ENCODE measurements at places on chromosomes 6 and 20.
A peak's percentile ranks its signal among the peaks of the same experiment; 100 is the strongest.

- DNase-seq = no peak
These were observed 7.7 kb downstream of the PHIP start for GRCh38 chr6:79070206-79070825.

DNA sequence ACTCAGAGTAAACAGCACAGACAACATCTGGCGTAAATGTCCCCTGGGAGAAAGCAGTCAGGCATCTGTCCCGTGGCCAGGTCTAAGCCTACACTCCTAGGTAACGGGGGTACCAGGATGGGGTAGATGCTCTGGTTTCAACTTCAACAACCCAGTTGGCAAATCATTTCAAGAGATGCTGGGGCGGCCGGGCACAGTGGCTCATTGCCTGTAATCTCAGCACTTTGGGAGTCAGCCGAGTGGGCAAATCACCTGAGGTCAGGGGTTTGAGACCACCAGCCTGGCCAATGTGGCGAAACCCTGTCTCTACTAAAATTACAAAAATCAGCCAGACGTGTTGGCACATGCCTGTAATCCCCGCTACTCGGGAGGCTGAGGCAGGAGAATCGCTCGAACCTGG lies 12.3 kb downstream of the PREX1 start:
- no peak for DNase-seq

DNA sequence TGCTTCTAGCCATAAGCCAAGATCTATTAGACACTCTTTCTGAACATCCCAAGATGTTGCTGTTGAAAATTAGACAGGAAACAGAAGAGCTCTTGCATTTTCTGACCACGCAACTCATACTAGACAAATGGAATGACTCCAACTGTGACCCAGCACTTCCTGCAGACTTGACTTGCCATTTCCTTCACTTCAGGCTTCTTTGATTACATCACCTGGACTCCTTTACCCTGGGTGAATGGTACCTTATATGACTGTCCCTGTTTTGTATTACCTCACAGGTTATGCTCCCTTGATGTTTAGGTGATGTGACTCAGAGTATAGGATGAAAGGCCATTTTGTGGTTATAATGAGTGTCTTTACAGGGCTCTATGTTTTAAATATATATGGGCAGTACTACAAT lies 236.1 kb downstream of the BMP2 start:
- DNase-seq = no peak

GRCh38 chr6:107843400-107843799 lies 19.3 kb upstream of the SCML4 start:
- no peak for DNase-seq

DNA sequence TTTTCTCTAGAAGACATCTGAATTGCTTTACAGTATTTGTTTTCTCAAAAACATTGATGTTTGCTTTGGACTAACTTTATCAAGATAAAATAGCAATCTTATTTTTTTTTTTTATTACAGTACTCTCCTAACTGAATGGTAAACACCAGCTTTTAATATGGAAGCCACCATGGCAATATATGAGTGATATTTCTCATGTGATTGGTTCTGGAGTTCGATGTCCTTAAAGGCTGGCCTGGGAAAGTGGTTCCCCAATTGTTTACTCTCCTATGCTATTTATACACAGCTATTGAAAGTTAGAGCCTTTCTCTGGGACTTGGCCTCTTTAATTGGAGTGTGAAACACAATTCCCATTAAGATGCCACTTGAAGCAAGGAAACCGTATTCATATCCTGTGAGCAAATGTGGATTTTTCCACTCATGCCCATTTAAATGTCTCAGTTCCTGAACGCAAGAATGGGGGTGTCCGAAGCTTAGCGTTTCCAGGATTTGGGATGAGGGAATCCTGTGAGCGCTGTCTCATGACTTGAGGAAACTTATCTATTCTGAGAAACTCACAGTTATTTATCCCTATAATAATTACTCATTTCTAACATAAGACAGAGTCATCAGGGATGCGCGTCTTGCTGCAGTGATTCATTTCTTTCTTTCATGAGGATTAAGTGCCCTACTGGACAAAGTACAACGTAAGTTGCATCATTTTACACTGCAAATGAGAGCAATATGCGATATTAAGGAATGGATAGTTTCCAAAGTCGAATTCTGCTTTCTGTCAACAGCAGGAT lies 143.3 kb upstream of the PREP start:
- DNase-seq = no peak

GRCh38 chr20:57693670-57694329 lies 16.0 kb downstream of the PMEPA1 start:
- DNase-seq = no peak

GRCh38 chr20:53827292-53828087 lies 233.9 kb upstream of the ZNF217 start:
- no peak for DNase-seq

- no peak for DNase-seq
These were observed 21.9 kb upstream of the GCLC start for GRCh38 chr6:53566755-53567154.

- no peak for DNase-seq
These were observed 42.9 kb upstream of the EYA2 start for GRCh38 chr20:46851746-46852145.

DNA sequence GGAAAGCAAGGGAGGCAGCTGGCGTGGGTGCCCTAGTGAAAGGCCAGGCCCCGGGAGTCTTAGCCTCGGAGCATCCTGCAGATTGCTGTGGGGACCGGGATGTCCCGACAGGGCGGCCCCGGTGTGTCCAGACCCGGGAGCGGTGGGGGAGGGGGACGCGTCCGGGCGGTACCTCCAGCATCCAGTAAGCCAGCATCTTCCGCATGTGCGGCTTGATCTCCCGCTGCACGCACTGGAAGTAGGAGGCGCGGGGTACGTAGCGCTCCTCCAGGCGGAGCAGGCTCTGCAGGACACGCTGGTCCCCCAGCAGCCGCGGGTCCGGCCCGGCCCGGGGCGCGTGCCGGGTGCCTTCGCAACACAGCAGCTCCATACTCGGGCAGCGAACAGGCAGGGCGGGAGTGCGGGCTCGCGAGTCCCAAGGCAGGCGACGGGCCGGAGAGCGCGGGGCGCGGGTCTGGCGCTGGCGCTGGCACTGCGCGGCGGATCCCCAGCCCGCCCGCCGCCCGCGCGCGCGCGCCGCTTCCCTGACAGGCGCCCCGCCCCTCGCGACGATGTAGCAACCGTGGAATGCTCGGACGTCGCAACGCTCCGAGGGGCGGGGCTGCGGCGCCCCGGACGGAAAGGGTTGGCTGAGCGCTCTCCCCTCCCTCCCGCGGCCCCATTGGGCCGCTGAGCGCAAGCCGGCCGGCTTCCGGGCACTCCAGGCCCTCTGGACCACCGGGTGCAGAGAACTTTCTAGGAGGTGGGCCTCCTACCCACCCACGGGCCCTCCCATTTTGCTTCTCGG lies at the start of gene CCND3:
Gene CCND3 (minus strand): TSS at position 529 of the 787 bp plus-strand sequence. CDS start 159 bp downstream, at position 370.
- DNase-seq = peak; percentile 47

DNA sequence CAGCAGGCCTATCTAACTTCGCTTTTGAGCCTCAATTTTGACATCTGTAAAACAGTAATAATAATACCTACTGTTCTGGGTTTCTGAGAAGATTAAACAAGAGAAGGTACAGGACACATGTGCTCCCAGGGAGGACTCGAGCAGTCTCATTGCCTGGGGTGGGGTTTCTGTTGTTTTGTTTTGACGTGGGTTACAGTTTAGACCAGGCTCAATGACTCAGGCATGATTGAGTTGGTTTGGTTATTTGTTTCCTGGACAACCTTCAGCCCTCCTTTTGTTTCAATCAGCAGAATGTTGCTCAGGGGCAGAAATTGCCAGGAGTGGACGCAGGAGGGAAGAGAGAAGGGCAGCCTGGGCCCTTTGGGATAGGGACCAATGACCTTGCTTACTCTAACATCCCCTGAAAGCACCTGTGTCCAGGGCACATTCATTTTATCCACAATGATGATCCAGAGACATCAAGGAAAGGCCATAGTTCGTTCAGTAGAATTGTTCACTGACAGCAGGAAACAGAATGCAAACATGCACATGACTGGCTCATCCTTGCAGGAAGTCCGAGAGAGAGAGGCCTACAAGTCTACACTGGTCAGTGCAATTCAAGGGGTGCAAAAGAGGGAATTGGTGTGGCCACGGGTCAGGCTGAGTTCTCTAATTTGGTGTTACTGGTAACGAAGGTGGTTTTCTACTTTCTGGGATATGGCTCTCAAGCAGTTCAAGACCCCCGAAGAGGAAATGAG lies 74.5 kb upstream of the MRPS10 start:
- DNase-seq = no peak

DNA sequence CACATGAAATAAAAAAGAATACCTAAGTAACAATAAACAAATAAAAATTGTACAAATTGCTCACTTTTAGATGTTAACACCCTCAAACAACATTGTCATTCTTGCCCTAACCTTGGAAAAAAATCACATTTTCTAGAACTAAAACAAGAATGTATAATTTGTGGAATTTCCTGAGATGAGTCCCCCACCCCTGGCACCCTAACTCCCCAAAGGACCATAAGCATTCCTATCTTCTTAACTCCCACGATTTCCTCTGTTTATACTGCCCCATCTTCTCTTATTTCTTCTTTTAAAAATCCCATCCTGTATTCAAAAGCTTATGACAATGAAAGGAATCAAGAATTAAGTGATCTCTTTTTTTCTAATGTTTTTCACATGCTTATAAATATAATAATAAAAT lies 70.9 kb downstream of the IBTK start:
- DNase-seq = no peak

- no peak for DNase-seq
These were observed 375.1 kb downstream of the HACE1 start for GRCh38 chr6:104484626-104485025.

GRCh38 chr6:38498805-38499445 lies 140.8 kb downstream of the BTBD9 start:
- no peak for DNase-seq

GRCh38 chr6:119541132-119541905 lies 191.8 kb upstream of the MAN1A1 start:
- no peak for DNase-seq

- DNase-seq = no peak
These were observed 70.0 kb downstream of the PTPN1 start for GRCh38 chr20:50580016-50580747.

- no peak for DNase-seq
These were observed 328 bp downstream of the RRBP1 start for GRCh38 chr20:17681726-17682102.

DNA sequence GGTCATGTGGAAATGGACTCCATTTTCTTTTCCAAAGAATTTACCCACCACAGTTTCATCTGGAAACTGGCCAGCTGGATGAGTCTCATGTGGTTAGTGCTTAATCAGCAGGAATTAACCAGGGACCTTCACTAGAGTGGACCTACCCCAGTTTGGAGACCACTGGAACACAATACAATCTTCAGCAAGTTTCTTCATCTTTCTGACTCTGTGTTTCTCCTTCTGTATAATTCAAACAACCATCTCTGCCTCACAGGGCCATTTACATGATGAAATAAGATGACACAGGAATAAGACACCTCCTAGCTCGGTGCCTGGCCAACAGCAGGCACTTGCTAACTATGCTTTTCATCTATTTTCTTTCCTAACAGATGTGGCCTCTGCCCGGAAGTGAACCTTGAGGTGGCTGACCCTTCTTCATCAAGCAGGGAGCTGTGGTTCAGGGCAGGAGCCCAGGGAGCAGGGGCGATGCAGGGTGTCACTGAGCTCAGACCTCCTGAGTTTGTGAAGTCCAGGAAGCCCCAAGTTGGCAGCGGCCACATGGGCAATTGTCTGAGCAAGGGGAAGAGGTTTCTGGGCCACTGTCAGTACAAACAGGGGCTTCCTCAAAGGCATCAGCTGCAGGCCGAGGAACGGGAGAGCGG lies 98.8 kb downstream of the SOD2 start:
- no peak for DNase-seq

DNA sequence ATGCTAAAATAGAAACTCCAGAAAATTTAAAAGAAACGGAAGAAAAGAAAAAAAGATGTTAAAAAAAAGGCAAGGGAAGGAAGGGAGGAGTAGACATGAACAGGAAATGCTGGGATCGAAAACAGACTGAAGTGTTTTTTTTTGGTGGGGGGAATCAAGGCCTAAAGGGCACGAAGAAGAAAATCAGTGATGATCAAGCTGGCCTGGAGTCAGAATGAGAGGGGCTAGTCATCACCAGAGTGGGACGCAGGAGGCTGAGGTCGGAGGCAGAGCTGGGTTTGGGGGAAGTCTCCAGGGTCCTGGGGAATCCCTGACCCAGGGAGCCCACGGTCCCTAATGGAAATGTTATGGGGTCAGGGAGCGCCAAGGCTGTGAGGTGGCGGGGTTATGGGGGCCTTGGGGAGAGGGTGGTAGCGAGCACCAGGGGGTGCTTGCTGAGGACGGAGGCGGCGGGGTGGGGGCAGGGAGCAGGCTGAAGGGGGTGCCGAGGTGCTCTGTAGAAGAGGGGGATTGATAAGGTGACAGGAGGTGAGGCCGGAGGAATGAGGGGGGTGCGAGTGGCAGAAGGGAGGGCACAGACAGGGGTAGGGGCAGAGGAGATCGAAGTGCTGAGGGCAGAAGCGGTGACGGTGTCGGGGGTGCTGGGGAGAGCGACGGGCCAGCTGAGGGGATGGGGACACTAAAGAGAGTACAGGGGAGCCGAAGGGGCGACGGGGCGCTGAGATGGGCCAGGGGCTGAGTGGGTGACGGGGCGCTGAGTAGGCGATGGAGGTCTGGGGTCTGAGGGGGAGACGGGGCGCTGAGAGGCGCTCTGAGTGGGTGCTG lies 684 bp downstream of the ZNFX1 start:
- DNase-seq = no peak

- no peak for DNase-seq
These were observed 245.8 kb upstream of the RAB32 start for GRCh38 chr6:146297815-146298214.

DNA sequence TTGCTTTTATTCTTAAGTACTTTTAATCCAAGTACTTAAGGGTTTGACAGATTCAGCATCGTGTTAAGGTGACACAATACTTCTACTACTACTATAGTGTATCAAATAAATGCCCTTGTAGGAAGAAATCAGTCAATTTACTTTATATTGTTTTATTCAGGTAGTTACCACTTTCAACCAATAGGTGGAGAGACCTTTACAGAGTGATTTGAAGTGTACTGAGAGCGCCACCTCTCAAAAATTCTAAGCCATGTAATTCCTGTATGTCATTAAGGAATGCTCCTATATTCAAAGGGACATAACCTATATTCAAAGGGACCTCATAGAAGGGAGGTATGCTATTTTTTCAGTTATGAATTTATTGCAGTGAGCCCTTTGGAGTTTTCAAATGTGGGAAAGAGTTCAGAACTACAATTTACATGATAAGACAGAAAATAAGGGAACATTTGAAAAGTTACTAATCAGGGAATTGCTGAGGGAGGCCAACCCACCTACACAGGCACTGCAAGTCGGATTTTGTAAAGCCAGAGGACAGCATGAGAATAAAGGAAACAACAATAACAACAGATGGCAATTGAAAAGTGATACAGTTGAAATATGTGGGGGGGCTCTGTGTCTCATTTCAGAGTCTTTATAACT lies 955.6 kb downstream of the TBC1D32 start:
- DNase-seq = no peak

DNA sequence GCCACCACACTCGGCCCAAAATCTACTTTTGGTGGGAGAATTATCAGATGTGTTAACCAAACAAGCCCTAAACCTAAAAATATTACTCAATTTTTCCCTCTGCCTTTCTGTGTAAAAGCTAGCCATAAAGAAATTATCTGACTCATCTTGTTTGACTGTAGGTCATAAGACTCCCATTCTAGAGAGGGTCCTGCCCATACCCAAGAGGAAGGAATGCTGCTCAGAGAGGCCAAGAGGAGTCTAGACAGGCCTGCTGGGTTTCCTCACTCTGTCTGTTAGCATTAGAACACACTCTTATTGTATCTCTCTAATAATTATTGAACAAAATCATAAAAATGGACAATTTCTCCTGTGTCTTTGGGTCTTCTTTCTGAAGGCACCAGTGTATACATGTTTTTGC lies 26.1 kb downstream of the C6orf141 start:
- DNase-seq = no peak

Data from NCI-H2029 treated with DMSO at 0.1 percent for 48 hours (cell line).